Fibroblast of skin of right biceps (primary cell): ENCODE measurements at places on chromosomes 1 and 21.

DNA sequence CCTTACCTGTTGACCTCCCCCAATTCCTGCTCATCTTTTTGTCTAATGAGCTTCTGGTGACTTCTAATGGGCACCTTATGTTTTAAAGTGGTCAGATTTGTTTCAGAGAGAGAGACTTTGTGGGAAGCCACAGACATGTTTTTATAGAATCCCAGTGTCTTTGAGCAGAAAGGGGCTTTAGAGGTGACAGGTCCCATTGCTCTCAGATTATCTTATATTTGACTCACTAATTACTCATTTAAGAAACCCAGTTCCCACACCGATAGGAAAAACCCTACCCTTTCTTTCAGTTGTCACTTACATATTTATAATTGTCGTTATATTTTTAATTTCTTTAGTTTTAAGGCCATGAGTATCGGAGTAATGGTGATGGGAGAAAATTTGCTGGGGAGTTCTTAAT lies 215.5 kb downstream of the CAMTA1 start:
- DNase-seq, result no peak

DNA sequence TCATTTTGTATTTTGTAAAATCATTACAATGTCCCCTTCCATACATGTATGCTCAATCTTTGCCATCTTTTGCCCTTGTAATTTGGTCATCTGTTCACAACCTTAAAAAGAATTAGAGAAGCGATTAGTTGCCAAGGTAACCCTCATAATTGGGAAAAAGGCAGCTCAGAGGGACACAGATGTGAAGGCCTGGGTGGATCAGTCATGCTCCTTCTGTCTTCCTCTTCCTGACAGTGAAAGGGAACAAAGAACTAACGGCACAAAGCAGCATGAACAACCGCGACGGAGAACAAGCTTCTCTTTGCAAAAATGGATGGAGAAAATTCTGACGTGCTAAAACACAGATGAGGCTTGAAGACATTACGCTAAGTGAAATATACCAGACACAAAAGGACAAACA lies 78.7 kb upstream of the COG2 start:
- DNase-seq, result no peak

DNA sequence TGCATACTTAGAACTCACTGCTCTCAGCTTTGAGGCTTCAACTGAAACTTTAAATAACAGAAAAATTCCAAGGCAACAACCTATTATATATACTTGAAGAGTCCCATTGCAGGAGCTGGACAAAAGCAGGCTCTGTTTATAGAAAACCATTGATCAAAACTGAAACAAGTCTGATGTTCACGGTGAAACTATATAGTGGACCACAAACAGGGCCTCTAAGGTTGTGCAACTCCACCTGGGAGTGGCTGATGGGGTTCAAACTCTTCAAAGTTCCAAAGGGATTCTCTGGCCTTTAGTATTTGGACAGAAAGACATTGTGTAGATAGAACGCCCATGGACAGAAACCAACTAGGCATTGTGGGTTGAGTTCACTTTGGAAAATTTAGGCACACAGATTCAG lies 140.3 kb downstream of the ZC3H11B start:
- no peak for DNase-seq

GRCh38 chr1:154186852-154187501 lies 4.9 kb downstream of the TPM3 start:
- DNase-seq, result no peak

DNA sequence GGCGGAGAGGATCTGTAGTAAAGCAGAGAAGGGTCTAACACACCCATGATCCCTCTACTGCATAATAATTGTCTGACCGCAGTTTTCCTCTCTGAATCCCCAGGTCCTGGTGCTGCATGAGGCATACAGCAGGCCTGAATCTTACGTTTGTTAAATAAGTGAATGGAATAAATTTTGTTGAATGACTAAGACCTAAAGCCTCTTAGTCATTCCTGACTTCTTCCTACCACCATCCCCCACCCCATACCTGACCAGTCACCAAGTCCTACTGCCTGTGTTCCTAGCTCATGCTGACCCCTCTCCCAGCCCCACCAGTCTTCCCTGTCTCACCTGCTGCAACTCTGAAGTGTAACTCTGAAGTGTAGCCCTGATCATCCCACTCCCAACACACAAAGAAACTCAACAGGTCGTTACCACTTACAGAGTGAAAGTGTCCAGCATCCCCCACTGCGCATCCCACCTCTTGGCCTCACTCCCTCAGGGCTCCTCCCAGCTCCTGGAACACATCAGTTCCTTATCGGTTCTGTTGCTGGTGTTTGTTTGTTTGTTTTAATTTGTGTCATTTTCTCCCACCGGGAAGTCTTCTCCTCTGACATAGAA lies 9.7 kb downstream of the GJA5 start:
- no peak for DNase-seq

- no peak for DNase-seq
Observed at GRCh38 chr1:206524739-206525364, 17.5 kb downstream of the RASSF5 start.

DNA sequence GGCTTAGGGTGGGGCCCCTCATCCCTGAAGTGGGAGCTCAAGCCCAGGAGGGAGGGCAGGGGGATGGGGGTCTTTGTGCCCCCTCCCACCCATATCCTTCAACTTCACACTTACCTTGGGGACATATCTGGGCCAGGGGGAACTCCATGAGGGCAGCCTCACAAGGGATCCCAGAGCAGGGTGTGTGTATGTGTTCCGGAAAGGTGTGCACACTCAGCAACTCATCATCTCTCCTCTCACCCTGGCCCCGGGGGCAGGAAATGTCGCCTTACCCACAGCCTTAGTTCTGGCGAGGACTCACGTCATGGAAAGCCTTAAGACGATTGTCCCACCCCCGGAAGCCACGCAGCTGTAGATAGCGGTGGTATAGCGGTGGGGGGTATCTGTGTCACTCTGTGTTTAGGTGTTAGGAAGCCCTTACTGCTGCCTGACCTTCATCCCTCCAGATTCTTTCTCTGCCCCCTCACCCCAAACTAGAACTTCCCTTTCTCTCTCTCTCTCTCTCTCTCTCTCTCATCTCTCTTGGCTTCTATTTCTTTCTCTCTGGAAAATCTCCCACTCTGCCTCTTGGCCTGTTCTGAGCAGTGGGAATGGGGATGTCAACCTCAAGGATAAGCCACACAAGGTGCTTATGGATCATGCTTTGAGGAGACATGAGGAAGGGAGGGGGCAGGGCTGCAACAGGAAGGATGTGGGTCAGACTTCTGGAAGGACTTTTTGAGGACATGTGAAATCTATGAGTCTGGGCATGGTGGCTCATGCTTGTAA lies at the start of gene SH2D2A:
TSS of gene SH2D2A (minus strand) at position 288 of the 768 bp plus-strand sequence. CDS start at position 148, 140 bp downstream.
- DNase-seq, result peak; percentile 70

DNA sequence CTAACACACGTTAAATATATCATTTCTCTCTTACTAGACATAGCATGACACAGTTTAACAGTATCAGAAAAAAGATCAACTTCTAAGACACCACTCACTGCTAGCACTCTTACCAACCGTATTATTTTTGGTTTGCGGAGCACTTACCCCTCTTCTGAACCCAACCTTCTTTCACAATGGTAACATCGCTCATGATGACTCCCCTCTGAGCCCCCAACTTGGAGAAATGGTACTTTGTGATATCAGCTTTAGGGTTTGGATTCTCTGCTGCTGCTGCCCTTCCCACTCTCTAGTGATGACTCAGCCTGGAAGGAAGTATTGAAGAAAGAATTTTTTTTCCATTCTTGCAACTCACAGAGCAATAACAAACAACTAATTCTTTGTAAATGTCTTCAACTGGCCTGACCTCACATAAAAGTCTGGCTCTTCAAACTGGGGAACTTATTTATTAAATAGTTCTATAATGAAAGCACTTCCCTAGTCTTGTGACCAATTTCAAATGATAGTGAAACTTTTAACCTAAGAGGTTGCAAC lies 7.0 kb downstream of the AKT3 start:
- peak; percentile 78 for DNase-seq

DNA sequence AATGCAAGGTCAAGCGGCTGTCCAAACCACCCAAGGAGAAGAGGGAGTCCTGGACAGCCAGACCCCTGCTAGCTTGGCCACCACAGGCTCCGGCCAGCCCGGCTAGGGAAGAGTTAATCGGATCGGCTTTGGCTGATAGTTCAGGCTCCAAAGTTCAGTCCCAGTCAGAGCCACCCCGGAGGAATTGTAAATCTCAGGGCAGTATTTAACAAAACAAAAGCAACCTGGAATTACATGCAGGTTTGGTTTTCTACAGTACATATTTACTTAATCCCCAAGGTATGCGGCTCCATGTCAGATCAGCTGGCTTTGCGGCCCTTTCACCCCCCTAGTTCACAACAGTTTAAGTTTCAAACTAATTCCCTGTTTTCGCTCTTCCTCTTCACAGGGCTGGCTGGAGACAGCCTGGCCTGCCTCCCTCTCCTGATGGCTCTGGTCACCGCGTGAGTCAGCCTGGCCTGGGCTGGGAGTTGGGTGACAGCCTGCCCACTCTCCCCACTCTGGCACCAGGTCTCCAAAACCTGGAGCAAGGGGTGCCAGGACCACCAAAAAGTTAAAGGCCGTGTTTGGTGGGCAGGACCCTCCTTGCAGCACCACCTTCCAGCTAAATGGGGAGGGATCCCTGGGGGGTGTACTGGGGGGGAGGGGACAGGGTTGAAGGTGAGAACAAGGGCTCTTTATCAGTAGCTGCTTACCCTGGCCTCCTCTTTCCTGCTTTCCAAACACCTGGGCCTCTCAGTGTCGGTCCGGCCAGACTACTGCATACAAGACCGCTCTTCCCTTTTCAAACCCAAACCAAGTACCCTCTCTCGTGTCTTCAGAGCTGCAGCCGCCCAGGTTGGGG lies 1.9 kb downstream of the DHRS3 start:
- DNase-seq, result peak; percentile 59

GRCh38 chr1:109883248-109883955 lies 27.2 kb upstream of the CSF1 start:
- DNase-seq, result no peak

DNA sequence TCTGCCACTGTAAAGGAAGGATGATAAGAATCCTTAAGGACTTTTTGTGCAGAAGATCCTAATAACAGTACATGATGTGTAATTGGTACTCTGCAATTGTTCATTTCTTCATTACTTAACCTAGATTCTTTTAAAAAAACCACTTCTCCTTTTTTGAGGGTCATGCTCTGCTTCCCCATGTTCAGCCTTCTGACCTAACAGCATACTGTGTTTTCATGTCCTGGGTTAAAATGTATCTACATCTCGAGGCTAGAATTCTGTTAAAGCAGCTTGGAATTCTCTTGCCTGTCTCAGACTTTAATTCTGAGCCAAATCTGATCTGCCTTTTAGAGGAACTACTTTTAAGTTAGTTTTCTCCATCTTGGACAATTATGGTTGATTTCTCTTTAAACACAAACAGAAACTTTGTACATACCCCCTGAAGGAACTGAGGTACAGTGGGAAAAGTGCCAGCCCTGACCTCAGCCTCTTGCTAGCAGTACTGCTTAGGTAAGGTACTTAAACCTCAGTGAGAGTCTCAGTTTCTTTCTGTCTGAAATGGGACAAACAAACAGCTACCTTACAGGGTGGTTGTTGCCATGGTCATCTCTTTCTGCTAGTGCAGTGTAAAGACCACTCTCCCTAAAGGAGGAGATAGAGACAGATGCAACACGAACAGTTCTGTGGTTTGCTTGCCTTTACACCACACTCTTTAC lies 103.2 kb upstream of the DYNLT5 start:
- no peak for DNase-seq

GRCh38 chr1:61378494-61379180 lies 296.3 kb downstream of the NFIA start:
- DNase-seq, result no peak

DNA sequence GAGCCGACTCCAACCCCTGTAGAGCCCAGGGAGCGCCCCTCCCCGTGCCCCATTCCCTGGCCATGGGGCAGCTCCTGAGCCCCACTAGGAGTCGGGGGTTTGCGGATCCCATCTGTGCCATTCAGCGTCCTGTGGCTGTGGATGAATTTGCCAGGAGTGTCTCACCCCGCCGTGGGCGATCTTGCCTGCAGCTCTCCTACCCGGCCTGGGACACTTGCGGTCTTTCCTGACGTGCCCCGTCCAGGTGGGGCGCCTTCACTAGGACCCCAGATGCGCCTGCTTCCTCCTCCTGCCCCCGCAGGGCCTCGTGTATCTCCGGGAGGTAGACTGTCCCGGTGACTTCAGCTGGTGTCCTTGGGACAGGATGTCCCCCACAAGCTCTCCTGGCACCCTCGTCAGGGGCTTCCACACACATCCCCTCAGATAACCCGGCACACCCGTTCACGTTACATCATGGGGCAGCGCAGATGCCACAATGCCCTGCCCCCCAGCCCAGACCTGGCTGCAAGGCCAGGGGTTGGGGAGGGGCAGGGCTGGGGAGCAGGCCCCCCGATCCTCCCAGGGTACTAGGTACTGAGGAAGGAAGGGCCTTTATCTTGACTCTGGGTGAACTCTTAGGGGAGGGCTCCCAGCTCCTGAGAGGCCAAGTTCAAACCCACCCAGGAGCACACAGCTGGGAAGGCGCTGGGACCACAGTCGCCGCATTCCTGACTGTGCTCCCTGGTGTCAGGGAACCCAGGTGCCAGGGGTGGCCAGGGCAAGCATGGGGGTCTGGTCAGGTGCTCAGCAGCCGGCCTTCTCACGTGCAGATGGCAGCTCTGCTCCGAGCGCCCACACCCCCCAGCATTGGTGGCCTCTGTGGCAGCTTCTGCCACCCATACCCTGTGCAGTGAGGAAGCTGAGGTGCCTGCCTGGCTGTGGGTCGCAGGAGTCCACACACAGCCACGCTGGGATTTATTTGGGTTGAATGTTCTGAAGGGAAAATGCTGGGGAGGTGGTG lies 53.4 kb upstream of the COL6A1 start:
- no peak for DNase-seq

GRCh38 chr1:33382661-33383415 lies 48.1 kb downstream of the PHC2 start:
- DNase-seq, result peak; percentile 42

- DNase-seq, result peak; percentile 93
Observed at GRCh38 chr1:62621907-62622306, 24.6 kb downstream of the ANGPTL3 start.

DNA sequence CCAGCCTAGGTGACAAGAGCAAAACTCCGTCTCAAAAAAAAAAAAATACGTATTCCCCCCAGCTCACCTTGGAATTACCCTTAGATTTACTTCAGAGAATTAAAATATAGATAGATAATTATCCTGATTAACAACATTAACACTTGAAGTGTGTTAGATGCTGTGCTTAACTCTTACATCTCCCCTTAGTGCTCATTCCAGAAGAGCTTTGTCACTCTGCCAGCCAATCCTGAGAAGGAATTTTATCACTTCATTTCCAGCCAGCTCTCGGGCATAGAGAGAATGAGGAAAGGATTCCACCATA lies 1.6 kb upstream of the SHC1 start:
- no peak for DNase-seq
